ENCODE measurements at places on chromosomes 1 and 21. TPM values are rescaled to one million over a fixed set of nuclear protein-coding genes. Genes with fewer than 3 reads are reported as not detected.
A peak's percentile ranks its signal among the peaks of the same experiment; 100 is the strongest.

DNA sequence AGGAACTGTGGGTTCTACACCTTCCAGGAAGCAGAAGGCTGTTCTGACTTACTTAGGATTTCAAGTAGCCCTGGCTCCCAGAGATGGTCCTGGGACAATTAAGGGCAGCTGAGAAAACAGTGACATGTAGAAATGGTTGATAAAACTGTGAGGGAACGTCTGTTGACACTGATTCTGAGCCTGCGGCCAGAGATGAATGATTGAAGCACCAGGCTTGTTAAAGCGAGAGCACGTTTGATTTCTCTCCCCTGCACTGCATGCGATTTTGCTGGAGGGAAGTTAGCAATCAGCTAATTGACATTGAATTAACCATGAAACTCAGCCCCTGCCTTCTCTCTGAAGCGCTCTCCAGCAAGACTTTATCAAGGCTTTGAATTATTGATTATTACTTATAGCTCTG, 29.9 kb upstream of the POU3F1 start:
- DNase-seq, result no peak

- DNase-seq, result peak; percentile 79
These were observed 26.3 kb upstream of the EPB41 start for GRCh38 chr1:28887835-28888682.

DNA sequence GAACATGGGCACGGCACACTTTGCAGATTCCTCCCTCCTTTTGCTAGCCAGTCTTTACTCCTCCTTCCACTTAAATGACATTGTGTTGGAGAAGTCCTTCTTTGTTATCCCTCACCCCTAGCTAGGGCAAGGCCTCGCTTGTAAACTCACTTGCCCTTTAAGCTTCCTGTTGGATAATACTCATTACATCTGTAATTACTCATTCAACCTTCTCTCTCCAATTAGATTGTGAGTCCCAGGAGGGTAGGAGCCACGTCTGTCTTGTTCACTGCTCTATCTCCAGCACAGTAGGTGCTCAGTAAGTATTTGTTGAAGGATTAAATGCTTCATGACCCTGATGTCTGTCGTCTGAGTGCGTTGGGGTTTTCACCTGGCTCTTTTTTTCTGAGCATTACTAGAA, 98.7 kb upstream of the USP24 start:
- no peak for DNase-seq

DNA sequence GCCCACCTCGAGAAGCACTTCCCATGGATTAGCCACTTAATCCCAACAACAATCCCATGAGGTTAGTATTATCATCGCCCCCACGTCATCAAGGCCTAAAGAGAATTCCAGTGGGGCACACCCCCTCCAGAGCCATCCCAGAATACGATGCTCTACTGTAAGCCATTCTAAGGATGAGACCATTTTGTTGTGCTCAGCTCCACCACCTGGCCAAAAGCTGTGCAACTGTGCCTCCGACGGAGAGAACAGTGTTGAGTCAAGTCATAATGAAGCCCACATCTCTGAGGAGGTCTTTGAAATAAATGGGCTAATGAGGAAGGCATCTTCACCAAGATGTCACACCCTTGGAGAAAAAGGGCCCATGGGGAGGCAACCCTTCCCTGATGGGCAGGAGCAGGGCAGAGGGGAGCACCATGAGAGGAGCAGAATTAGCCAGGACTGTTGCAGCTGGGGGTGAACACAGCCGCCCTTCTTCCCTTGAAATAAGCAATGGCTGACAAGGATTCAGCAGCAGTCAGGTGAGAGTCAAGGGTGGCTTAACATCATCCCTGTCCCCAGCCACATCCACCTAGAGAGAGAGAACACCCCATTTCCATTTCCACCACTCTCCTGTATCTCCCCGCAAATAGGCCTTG, 14.6 kb downstream of the SYF2 start:
- DNase-seq, result no peak

Gene FAM151A
- total RNA-seq, result 0.22 TPM

GRCh38 chr1:165890684-165891083, 63.3 kb downstream of the UCK2 start:
- no peak for DNase-seq

DNA sequence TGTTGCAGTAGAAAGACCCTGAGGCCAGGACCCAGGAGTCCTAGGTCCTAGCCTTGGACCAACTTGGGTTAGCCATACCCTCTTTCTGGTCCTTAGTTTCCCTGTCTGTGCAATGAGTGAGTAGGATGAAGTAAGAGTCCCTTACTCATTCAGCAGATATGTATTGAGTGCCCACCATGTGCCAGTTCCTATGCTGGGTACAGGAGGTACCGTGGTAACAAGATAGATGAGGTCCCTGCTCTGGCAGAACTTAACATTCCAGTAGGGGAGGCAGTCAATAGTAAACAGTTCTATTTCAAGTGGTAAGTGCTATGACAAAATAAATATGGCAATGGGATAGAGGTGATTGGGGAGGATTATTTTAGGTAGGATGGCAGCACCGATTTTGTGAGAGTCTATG, 18.3 kb upstream of the PARS2 start:
- DNase-seq, result no peak

DNA sequence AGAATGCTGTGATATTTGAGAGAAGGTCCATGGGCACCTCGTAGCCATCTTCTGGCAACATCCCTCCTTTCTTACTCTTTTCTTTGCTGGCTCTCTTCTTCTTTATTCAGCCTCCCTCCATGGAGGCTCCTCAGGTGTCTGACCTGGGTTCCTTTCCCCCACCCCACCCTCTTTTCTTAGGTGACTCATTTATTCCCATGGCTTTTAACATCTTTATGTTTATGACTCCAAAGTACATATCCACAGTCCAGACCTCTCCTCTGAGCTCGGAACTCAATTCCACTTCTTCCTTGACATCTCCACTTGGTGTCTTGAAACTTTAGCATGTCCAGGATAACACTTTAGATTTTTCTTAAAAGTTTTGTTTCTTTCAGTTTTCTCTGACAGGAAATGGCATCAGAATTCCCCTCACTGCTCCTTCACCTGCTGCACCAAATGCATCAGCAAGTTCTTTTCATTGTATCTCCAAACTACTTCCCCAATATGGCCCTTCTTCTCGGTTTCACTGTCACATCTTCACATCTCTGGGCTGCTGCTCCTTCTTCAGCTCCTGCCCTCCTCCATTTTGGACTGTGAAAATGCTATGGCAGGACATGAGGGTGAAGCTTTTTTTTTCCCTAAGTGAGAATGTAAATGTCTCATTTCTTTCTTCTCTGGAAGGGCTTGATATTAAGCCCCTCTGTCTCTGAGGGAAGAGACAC, 95.9 kb downstream of the GIPC2 start:
- no peak for DNase-seq

DNA sequence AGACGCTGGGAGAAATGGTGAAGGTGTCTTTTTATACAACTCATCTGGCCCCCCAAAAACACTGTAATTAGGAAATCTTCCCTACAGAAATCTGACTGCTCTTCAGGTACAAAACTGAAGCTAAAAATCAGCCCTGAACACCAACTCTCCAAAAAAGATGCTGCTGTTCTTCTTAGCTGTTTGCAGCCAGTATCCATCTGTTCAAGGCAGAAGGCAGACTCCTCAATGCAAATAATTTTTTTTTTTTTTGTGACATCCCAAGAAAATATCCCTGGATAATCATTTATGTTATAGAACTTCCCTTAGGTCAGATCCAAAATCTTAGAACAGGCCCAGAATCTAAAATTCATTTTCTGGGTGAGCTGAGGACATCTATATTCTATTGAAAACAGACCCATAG, 36.5 kb downstream of the TRIT1 start:
- DNase-seq, result no peak

GRCh38 chr1:3520419-3521378, 66.2 kb downstream of the ARHGEF16 start:
- DNase-seq, result no peak

- DNase-seq, result no peak
These were observed 4.6 kb upstream of the ZNF678 start for GRCh38 chr1:227558732-227559262.
